ENCODE measurements at places on chromosomes 4 and X.

DNA sequence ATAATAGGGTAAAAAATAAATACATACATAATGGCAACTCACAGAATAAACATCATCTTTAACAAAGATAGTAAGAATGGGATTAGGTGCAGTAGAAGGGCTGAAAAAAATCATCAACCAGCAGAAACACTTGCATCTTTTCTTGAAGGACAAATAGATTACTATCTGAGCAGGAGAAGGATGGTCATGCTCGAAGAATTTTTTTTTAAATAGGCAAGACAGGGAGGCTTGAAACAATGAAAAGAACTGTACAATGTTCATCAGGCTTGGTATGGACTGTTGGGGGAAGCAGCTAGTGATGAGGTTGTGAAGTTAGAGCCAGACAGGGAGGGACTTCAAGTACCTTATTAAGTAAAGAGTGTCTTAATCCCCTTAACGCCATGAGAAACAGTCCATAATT lies 167.4 kb upstream of the LDB2 start:
- no peak for DNase-seq

GRCh38 chrX:1341545-1342184 lies 5.1 kb downstream of the IL3RA start:
- DNase-seq = no peak

DNA sequence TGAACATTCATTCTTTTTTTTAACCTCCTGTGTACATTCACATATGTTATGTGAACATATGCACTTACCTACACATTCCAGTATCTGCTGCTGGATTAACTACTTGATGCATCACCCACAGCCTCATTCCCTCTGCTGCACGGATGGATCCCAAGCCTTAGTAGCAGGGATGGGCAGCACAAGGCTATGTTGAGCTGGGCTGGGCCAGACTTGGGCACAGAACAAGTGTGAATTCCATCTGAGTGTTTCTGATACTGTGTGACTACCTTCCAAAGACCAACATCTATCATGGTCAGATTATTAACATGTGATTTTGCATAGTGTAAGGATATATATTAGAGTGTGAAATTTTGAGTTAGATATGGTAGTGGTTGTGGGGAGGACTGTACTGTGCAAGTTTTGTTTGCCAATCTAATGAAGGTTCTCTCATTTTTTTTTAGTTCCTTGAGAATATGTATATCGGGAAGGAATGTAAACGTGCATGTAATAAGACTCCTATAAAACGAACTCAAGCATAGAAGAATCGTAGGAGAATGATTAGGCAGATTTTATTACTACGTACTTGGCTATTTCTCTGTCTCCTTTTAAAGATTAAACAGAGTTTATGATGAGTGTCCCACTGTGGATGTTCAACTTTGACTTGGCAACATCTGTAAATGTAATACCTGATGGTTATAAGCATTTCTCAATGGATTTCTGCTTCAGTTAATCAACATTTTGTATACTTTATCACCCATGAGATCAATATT lies 23.4 kb upstream of the STBD1 start:
- DNase-seq = no peak

DNA sequence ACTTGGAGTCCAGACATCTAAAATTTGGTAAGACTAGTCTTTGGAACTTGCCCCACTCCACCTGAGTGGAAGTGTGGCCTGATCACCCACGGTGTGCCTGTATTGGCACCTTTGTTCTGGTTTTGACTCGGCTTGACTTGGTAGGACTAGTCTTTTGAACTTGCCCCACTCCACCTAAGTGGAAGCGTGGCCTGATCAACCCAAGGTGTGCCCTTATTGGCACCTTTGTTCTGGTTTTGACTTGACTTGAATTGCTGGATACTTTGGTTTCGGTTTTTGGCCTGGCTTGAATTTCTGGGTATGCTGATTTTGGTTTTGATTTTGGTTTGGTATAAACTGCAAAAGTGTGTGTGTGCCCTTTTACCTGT lies 44.7 kb upstream of the UGT2B7 start:
- no peak for DNase-seq

GRCh38 chr4:173684223-173684622 lies 154.2 kb upstream of the HAND2 start:
- no peak for DNase-seq

DNA sequence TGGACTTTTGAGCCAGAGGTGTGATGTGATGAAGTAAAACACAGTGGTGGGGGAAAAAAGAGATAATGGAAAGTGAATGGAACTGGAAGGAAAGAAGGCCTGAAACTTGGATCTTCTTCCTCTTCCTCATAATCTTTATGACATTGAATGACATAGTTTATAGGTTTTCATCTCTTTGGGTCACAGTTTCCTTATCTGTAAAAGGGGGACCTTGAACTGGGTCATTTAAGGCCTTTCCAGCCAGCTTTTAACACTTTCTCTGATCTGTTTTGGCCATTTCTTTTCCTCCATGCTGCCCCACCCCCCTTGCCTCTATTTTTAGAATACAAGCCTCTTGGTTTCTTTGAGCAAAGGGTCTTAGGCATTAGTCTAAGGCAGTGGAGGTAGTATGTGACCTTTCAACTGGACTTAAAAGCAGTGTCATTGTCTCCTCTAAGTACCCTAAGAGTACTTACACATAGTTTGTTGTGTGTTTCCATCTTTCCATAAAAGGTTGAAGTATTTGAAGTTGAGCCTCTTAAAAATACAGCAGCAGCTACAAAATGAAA lies 7.8 kb downstream of the CPEB2 start:
- no peak for DNase-seq

DNA sequence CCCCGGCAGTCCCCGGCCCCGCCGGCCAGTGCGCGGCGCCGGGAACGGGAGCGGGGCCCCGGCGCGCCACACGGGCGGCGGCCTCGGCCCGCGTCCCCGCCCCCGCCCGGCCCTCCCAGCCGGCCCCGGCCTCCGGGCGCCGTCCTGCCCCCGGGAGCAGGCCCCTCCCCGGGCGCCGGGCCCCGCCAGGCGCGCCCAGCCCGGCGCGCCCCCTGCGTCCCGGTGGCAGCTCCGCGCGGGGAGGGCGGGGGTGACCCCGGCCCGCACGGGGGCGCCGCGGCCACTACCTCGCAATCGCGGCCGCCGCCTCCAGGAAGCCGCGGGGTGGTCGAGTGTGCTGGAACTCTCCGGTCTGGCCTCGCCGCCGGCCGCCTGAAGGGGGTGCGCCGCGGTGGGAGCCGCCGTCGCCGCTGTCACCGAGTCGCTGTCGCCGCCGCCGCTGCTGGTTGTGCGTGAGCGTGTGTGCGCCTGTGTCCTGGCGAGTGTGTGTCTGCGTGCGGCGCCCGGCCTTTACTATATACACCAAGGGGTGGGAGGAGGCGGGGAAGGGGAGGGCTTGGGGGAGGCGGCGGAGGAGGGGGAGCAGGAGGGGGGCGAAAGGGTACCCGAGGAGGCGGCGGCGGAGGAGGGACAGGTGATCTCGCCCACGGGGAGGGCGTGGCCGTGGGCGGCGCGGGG lies at the start of gene RAI2:
Gene RAI2 (minus strand): TSS at position 488 of the 678 bp plus-strand sequence. CDS start 59,288 bp downstream, outside the sequence.
- no peak for DNase-seq

- no peak for DNase-seq
These were observed 166.8 kb downstream of the AFAP1 start for GRCh38 chr4:7772711-7773385.

GRCh38 chrX:38616904-38617303 lies 55.6 kb downstream of the TSPAN7 start:
- no peak for DNase-seq

DNA sequence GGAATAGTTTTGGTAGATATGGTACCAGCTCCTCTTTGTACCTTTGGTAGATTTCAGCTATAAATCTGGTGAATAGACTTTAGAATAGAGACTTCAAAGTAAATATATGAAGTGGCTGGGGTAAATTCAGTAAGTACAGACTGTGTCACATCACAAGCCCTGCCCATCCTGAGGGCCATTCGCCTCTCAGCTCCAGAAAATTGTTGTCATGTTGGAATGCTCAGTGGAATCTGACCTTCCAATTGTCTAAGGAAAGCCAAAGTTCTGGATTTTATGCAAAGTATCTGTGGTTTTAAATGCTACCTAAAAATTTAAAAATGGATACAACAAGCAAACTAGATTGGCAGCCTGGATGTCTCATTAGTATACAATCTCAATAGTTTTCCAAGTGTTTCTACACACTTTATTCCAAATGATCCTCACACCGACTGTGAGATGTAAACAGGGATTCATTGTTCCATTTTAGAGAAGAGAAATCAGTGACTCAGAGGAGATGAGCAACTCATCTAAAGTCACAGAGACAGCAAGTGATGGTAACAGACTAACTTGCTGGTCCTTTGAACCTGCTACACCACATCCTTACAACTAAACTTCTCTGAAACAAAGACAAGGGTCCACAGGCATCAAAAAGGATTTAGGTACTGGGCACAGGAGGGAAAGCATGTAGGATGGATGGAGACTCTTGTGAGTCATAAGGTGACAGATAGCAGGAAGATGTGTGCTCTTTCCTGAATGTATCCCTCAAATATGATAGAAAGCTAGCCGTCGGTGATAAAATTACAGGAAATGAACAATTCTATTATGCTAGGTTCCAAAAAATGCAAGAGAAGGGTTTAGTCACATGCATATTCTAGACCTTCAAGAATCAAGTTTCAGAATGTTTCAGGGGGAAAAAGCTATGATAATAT lies 127.3 kb downstream of the ATP10D start:
- no peak for DNase-seq

- no peak for DNase-seq
These were observed 1.3 kb downstream of the PCDH7 start for GRCh38 chr4:30721185-30722091.

- no peak for DNase-seq
These were observed 69.8 kb downstream of the ZFX start for GRCh38 chrX:24219320-24219719.

DNA sequence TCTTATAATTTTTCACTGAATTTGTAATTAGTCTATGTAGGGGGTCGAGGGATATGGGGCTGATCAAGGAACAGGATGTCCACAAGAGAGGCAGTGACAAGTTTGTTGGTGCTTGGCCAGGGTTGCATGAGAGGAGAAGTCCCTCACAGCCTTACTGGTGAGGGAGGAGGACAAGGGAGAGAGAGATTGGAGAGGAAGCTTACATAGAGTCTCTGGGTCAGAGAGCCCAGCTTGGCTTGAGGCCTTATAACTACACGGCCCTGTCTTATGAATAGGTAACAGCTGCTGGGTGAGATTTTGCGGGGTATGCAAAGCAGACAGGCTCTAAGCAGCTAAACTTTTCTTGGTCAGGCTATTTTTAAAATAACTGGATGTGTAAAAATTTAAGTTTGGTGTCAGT lies 37.9 kb upstream of the OTUD4 start:
- DNase-seq = no peak

GRCh38 chr4:14646831-14647230 lies 355.4 kb upstream of the CPEB2 start:
- no peak for DNase-seq

DNA sequence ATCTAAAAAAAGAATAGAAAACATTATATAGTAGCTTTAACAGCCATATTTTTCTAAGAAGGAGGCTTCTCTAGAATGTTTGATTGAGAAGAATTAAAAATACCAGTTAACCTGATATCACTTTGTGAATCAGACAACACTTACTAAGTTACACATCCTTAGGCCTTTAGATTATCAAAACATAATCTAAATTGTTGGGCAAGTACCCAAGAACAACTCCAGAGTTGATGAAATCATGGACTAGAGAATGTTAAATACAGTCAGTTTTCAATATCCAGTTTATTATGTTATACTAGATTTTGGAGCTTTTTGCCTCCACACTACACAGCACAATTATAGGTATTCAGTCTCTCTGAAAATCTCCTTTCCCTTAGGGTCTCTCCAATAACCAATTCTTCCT lies 39.6 kb downstream of the ARL13A start:
- no peak for DNase-seq

- no peak for DNase-seq
These were observed 275.5 kb downstream of the PCDH10 start for GRCh38 chr4:133424605-133425004.

DNA sequence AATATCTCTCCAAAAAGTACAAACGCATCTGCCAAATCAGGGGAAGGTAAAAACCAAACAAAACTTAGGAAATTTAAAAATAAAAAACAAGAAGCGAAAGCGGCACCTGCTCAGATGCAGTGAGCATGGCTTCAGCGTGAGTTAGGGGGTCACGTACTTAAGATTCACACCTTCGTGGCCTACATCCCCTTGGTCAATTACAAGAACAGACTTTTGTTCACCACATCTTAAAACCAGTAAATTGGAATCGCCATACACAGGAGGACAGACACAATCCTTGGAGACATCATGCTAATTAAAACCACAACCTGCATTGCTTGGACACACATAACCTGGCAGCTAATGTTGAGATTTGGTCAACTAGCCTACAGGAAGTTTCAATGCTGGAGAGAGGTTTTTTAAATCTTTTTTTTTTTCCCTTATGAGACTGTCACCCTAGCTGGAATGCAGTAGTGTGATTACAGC lies 12.5 kb upstream of the SEL1L3 start:
- no peak for DNase-seq

DNA sequence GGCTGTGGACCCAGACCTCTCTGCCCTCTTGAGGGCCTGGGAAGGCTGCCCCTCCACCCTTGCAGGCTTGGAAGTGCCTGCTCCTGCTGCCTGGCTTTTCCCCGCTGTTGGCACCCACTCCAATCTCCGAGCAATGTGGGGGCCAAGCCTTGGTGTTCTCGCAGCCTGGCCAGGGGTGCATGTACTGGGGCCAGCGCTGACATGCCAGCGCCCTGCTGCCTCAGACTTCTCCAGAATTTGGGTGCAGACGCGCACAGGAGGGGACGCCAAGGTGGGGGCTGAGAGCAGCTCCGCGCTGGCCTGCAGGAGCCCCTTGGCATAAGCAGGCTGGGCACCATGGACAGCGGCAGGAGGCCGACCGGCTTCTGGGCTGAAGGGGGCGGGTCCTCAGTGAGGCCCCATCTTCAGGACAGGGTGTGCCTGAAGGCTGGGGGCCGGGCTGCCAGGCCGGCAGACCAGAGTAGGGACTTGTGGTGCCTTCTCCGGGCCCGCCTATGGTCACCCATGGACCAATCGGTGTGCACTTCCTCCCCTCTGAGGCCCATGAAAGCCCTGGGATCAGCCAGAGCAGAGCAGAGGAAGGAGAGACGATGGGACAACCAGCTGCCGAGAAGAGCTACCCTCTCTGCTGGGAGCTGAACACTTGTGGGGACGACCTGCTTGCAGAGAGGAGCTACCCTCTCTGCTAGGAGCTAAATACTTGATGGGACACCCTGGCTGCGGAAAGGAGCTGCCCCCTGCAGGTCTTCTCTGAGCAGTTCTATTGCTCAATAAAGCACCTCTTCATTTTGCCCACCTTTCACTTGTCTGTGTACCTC lies 118.3 kb downstream of the DNAAF6 start:
- DNase-seq = no peak

- no peak for DNase-seq
These were observed 166.0 kb downstream of the FBXO8 start for GRCh38 chr4:174117445-174117844.

DNA sequence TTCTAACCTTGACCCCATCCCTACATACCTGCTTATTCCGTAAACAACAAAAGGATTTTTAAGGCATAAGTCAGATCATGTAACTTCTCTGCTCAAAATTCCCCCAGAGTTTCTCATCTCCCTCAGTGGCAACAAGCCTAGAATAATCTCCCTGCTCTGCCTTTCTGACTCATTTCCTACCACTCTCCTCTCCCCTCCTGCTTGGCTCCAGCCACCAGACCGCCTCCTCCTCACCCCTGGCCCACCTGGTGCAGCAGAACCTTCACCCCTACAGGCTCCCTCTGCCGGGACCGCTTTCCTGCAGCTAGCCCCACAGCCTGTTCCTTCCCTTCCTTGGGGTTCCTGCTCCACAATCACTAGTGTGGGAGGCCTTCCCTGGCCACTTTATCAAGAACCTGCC lies 32.1 kb downstream of the TSPAN5 start:
- DNase-seq = no peak
